ENCODE measurements at places on chromosomes 16 and 17.
A peak's percentile ranks its signal among the peaks of the same experiment; 100 is the strongest.

- no peak for DNase-seq
Observed at GRCh38 chr17:68850749-68851510, 104.3 kb downstream of the ABCA8 start.

DNA sequence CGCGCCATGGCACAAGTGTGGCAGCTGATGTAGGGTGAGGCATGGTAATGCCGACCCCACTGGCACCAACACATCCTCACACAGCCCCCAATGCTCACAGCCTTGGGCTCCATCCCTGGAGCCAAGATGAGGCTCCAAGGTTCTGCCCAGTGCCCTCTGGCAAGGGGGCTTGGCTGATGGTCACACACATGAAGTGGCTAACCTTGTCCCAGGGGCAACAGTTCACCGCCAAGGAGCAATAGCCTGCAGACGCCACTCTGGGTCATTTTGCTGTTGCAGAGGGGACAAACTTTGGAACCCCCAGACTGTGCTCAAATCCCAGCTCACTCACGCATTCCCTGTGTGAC, 26.8 kb downstream of the TNFRSF13B start:
- no peak for DNase-seq

DNA sequence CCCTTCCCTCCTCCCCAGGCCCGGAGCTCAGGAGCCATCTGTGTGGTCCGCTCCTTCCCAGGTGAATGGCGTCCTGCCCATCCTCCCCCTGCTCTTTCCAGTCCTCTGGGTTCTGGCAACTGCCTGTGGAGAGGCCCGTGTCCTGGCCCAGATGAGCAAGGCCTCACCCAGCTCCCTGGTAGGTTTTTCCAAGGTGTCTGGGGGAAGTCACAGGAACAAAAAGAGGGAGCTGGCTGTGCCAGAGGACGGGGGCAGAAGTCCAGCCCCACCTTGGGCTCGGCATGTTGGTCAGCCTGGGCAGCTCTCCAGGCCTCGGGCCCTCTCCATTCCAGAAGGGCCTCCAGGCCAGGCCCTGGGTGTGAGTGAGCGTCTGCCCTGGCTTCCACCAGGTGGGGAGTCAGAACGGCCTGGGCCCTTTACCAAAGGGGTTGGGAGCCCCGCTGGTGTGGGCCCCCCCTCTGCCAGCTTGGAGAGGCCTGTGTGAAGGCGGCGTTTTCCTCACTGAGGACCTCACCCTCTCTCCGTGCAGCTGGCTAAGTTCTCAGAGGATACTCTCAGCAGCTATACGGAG, 25.1 kb downstream of the CASKIN2 start:
- DNase-seq, result no peak

DNA sequence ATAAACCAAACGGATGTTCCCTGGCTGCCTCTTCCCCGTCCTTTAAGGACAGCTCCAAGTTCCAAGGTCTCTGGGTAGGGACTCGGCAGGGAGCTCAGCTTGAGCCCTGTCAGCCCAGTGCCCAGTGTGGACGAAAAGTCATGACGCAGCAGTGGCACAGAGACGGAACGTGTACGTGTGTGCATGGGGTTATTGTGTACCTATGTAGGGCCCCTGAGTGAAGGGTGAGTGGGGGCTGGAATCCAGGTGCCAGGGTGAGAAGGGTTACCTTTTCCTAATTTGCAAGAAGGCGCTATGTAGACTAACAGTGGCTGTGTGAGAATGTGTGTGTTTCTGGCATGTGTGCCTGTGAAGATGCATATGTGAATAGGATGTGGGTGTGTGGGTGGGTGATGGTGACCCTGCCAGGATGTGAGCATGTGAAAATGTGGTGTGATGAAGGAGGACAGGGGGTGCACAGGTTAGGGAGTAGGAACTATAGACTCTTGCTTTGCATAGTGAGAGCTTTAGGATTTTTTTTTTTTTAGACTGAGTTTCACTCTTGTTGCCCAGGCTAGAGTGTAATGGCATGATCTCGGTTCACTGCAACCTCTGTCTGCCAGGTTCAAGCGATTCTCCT, 6.0 kb downstream of the SCN4A start:
- DNase-seq, result no peak

GRCh38 chr17:65918916-65919315, 273.0 kb downstream of the CEP112 start:
- DNase-seq, result no peak

DNA sequence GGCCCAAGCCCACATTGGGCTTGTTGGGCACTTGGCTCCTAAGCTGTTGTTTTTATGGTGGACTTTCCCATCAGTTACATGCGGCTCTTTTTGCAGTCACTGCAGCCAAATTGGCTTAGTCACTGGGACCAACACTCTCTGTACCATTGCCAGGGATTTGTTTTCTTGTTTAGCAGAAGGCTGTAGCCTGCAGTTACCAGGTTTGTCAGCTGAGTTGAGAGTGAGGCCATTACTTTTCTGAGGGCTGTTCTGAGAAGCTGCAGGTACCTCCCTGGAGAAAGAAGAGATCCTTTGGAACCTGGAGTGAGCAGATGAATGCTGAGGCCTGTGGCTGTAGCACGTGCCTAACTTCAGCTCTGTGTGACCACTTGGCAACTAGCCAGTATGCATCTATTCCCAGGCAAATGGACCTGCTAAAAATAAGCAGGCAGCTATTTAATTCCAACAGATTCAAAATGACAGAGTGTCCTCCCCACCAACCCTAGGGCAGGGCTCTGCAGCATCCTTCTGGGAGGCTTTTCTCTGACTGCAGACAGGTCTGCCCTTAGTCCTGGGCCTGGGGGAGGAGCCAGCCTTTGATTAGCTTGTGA, 12.9 kb downstream of the AKAP1 start:
- no peak for DNase-seq

DNA sequence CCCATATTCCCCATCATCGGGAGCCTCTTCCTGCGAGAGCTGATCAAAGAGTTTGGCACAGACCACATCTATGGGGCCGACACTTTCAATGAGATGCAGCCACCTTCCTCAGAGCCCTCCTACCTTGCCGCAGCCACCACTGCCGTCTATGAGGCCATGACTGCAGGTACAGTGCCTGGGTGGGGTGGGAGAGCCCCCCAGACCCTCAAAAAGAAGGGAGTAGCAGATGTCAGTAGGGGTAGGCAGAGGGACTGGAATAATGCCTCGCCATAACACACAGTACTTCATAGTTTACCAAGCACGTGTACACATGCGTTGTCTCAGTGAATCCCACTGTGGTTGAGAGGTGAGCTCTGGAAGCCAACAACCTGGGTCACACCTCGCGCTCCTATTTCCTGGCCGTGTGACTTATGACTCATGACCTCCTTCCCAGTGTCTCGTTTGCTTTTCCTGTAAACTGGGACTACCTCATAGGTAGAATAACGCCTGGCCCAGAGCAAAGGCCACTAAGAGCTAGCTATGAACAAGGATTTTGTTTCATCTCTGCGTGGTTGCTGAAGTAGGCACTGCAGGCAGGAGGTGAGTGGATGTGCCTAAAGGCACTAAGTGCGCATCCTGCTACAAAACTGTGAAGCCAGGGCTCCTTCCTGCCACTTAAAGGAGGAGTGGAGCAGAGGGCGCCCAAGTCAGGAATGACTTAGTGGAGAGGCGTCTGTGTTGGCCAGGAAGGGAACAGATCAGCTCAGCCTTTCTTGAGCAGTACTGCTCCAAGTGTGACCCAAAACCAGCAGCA, 5.2 kb downstream of the NAGLU start:
- no peak for DNase-seq

DNA sequence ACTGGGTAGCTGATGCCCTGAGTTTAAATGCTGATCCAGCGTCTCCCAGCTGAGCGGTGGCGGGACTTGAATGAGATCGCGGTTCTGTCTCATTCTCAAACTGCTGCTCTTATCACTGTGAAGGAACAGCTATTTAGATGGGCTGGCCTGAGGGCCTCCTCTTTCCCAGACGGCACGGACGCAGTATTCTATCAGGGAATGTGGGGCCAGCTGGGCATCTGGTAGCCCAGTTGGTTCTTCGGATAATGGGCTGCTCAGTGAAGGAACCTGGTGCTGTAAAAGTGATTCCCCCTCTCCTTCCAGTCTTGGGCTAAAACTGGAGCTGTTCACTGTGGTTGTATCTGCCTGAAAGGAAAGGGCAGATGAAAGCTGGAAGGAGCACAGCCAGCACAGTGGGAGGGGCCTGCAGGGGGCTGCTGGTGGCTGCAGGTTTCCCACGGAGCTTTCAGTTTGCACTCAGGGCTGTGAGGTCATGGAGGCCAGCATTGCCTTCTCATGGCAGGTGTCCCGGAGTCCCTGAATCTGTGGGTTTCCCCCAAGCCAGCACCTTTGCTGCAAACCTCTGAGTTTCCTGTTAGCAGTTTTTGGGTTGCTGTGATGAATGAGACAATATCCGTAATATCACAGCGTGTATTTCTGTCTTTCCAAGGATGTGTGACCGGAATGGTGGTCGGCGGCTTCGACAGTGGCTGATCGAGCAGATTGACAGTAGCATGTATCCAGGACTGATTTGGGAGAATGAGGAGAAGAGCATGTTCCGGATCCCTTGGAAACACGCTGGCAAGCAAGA, 3.6 kb downstream of the IRF8 start:
- DNase-seq, result no peak

DNA sequence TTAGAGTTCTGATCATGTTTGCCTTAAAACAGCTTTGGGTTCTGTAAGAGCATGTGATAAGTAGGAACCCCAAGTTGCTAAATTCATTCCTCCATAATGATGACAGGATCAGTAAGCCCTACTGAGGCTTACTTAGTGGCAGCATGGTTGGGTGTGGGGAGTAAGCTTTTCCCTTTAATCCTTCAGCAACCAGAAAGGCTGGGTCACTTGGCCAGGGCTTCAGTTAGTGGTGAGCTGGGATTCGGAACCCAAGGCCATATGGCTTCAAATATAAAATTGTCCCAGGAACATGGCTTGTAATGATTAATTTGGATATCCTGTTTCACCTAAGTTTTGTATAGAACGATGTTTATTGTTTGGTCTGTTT, 850 bp downstream of the GINS3 start:
- peak; percentile 48 for DNase-seq

DNA sequence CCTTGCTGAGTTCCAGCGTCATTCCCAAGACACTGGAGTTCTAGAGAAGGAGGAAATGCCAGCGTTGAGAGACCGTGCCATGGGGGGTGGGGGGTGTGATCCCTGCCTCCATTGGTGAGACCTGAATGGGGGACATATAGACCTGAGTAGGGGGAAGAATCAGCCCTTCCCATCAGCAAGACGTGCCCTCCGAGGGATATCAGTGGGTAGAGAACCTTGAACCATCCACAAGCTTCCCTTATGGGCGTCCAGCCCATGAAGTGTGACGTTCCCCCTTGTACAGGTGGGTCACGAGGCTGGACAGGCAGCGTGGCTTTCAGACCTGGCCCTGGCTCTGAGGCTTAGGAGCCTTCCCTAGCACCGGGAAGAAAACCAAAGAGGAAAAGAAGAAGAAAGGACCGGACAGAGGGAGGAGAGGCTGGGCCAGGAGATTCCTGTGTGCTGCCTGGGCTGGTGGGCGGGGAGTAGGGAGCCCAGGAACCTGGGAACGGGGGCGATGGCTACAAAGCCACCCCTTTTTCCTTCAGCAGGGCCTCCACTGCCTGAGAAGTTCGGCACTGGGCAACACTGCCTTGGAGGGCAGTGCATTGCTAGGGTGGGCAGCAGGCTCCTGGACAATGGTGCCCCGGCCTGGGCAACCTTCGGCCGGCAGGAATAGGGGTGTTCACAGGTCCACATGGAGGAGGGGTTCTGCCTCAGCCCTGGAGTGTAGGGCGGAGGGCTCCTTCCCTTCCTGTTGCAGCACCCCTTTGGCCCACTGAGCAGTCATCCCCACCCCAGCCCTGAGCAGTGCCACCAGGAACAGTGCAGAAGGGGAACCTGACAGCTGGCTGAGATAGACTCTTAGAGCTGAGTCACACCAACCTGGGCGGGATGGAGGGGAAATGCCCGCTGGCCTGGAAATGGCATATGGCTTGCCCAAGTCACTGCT, 7.2 kb downstream of the RAB11FIP4 start:
- no peak for DNase-seq

DNA sequence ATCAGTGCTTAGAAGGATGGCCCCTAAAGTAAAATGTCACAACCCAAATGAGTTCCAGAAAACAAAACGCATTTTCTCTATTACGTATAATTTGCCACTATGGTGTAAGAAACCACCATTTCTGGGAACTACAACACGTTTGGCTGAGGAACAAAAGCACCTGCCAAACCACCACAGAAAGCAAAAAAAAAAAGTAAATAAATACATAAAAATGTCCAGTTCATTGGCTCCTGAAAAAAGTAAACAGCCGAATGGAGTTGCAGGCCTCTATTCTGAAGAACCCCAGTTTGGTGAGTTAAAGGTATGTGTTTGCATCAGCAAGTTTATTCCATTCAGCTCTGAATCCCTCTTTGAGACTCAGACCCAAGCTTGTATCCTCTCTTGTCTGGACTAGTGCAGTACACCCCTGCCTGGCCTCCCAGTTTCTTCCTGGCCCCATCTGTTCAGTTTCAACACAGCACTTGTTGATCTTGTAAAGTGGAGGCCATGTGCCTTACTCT, 36.9 kb downstream of the ERN1 start:
- no peak for DNase-seq

DNA sequence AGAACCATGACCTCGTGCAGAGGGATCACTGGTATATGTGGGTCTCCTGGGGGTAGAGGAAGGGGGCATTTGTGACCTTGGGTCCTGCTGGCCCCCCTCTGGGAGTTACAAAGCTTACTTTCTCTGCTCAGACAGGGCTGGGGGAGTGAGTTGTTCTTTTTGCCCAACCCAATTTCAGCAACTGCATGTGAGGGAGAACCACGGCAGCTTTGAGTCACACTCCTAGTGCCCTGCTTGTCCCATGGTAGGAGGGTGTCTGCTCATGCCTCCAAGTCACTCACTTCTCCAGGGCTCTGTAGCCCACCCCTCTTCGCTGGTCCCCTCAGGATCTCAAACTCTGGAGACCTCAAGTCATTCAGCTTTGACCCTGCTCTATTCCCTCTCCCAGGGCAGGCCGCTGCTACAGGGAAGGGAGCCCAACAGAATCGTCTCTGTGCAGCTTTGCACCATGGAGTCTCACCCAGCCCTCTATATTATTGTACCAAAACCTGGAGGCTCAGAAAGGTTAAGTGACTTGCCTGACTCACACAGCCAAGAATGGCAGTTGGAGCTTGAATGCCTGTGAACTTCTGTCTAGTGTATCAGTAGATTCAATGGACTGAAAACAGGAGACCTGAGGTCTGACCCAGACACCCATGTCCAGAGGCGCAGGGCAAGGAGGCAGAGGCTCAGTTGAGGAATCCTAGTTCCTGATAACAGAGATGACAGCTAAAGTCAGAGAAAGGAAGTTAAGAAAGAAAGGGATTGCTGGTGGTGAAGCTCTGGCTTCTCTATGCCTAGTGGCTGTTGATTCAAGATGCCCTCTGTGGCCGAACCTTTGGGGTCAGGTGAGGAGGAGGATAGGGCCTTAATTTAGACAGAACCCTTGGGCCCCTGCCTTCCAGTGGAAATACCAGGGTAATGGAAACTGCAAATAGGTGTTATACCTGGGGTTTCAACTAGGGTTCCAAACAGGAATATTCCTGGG, 14.6 kb upstream of the ETV4 start:
- no peak for DNase-seq

- no peak for DNase-seq
Observed at GRCh38 chr16:57024894-57025680, 35.7 kb downstream of the NLRC5 start.

DNA sequence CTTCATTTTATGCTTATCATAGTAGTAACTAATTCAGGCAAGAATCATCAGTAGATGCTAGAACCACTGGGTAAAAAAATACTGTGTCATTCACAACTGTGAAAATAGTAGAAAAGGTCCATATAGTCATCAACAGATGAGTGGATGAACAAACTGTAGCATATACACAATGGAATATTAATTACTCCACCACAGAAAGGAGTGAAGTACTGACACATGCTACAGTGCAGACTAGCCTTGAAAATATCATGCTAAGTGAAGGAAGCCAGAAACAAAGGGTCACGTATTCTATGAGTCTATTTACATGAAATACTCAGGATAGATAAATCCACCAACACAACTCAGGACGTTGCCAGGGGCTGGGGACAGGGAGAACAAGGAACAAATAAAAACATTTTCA, 13.3 kb downstream of the USP22 start:
- no peak for DNase-seq
